G401 (cell line): ENCODE measurements at places on chromosomes 12 and 14. TPM values are rescaled to one million over a fixed set of nuclear protein-coding genes. Genes with fewer than 3 reads are reported as not detected.

Gene CHMP4A
- total RNA-seq = 30.8 and 40.4 TPM in 2 replicates

Gene OVCH1
- not detected in 2 replicates for total RNA-seq

Gene ANO2
- total RNA-seq = not detected in 2 replicates

Gene ISM2
- 0.37 and 0.68 TPM in 2 replicates for total RNA-seq

Gene OR10G2
- total RNA-seq = not detected in 2 replicates

Gene LRRC43
- not detected in 2 replicates for total RNA-seq

Gene RASSF9
- 0.31 TPM in 1 of 2 replicates, not detected in the other for total RNA-seq

Gene PTPRB
- total RNA-seq = not detected in 2 replicates

Gene TAMALIN
- 33.3 and 78.2 TPM in 2 replicates for total RNA-seq

Gene KRT75
- total RNA-seq = 0.20 and 0.43 TPM in 2 replicates

Gene PKP2
- 6.5 and 10.2 TPM in 2 replicates for total RNA-seq

Gene C3AR1
- total RNA-seq = not detected in 2 replicates

Gene FAIM2
- total RNA-seq = not detected in 2 replicates

Gene OTUB2
- 1.5 and 3.3 TPM in 2 replicates for total RNA-seq

Gene MGAT2
- 47.9 and 58.3 TPM in 2 replicates for total RNA-seq

Gene TMEM253
- total RNA-seq = not detected in 2 replicates

Gene ANO4
- total RNA-seq = not detected in 2 replicates

Gene REM2
- total RNA-seq = not detected in 2 replicates

Gene CLEC2A
- total RNA-seq = not detected in 2 replicates

Gene PITPNM2
- 0.06 and 1.9 TPM in 2 replicates for total RNA-seq

Gene CLEC7A
- not detected in 2 replicates for total RNA-seq

Gene GON7
- total RNA-seq = 42.8 and 48.8 TPM in 2 replicates

Gene APOLD1
- total RNA-seq = 31.6 and 39.5 TPM in 2 replicates

Gene LHX5
- total RNA-seq = not detected in 2 replicates

Gene ITGA5
- total RNA-seq = 49.1 and 58.8 TPM in 2 replicates

Gene USP5
- total RNA-seq = 137 and 156 TPM in 2 replicates

Gene POP5
- 43.9 and 45.9 TPM in 2 replicates for total RNA-seq

Gene NGB
- not detected in 2 replicates for total RNA-seq

Gene RERG
- not detected in 2 replicates for total RNA-seq

Gene DEPDC4
- total RNA-seq = 0.10 and 1.5 TPM in 2 replicates

Gene RAD9B
- total RNA-seq = 0.41 TPM in 1 of 2 replicates, not detected in the other

Gene SLCO1A2
- not detected in 2 replicates for total RNA-seq

Gene GYS2
- total RNA-seq = not detected in 2 replicates

Gene IL26
- not detected in 2 replicates for total RNA-seq

Gene SLC17A8
- total RNA-seq = 0.80 TPM in 1 of 2 replicates, not detected in the other

Gene FOXG1
- total RNA-seq = 0.25 TPM in 1 of 2 replicates, not detected in the other

Gene IRAK3
- total RNA-seq = not detected in 2 replicates

Gene GALNT16
- total RNA-seq = 0.10 and 2.7 TPM in 2 replicates

Gene CELA1
- total RNA-seq = not detected in 2 replicates

Gene ARHGEF40
- total RNA-seq = 48.6 and 50.3 TPM in 2 replicates

Gene BICDL1
- total RNA-seq = 13.5 and 14.2 TPM in 2 replicates

Gene LPAR5
- 0.03 TPM in 1 of 2 replicates, not detected in the other for total RNA-seq

Gene DBX2
- total RNA-seq = not detected in 2 replicates

Gene CLEC6A
- total RNA-seq = not detected in 2 replicates

Gene SMIM10L1
- 10.3 and 11.4 TPM in 2 replicates for total RNA-seq

Gene PLCZ1
- total RNA-seq = not detected in 2 replicates

Gene TRHDE
- total RNA-seq = not detected in 2 replicates

Gene SAMD4A
- 6.6 and 17.0 TPM in 2 replicates for total RNA-seq

Gene SMAGP
- total RNA-seq = 2.7 and 7.5 TPM in 2 replicates
